Cerebellum (tissue), 4 donors: ENCODE measurements at places on chromosomes 2 and 18. TPM values are rescaled to one million over a fixed set of nuclear protein-coding genes. Genes with fewer than 3 reads are reported as not detected.

The MAL gene
- not detected for total RNA-seq

- DNase-seq = no peak
Measured at GRCh38 chr2:127508023-127508630, 18.2 kb downstream of the IWS1 start.

DNA sequence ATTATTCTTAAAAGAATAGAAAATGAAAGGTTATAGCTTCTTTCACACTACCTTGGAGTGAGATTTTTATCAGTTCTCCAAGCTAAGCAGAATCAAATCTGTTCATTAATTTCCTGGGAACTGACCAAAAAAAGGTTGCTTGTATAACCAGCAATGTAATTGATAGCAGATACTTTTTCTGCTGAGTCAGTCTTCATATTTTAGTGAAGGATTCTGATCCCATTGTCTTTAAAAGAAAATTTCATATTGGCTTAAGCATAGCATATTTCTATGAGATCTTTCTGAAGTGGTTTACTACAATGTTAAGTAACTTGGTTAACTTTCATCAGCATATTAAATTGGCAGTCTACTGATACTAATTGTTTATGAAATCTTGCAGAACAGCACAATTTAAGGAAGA, 338.0 kb downstream of the TMX3 start:
- no peak for DNase-seq

DNA sequence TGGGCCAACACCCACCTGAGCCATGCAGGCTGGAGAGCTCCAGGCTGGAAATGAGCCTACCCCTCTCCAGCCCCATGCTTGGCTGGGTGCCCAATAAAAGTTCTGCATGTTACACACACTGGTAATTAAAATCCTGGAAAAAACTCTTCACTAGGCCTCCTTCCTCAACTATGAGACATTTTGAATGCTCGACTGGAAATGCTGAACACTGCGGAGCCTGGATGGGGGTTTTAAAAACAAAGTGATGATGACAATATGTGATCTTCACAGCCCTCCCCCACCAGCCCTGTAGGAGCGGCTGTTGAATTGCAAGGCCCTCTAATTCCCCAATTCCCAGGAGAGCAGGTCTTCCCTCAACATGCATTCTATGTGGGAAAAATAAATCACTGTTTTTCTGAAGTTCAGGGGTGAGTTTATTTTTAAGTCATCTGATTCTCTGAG, 179.2 kb downstream of the TTC32 start:
- DNase-seq = no peak

GRCh38 chr18:58320907-58321561, 277.0 kb downstream of the NEDD4L start:
- no peak for DNase-seq

GRCh38 chr2:140013545-140014203, 1233.5 kb upstream of the NXPH2 start:
- no peak for DNase-seq

The CKAP2L gene
- total RNA-seq = 7.0 TPM

DNA sequence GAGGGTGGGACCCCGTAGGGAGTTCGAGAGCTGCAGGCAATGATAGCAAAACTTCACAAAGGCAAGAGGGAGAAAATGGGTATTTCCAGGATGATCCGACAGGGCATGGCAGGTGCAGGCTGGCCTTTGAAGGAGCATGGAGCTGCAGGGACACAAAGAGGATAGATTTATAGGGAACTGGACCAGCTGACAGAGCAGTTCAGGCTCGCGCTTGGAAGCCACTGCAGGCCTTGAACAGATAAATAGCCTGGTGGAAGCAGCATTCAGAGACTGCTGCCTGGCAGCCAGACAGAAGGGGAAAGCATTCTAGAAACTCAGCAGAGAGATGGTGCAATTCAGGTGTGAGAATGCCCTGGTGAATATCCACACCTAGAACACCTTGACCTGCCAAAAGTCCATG, 29.3 kb upstream of the CREG2 start:
- no peak for DNase-seq

The KCNG3 gene
- 0.27 TPM for total RNA-seq

DNA sequence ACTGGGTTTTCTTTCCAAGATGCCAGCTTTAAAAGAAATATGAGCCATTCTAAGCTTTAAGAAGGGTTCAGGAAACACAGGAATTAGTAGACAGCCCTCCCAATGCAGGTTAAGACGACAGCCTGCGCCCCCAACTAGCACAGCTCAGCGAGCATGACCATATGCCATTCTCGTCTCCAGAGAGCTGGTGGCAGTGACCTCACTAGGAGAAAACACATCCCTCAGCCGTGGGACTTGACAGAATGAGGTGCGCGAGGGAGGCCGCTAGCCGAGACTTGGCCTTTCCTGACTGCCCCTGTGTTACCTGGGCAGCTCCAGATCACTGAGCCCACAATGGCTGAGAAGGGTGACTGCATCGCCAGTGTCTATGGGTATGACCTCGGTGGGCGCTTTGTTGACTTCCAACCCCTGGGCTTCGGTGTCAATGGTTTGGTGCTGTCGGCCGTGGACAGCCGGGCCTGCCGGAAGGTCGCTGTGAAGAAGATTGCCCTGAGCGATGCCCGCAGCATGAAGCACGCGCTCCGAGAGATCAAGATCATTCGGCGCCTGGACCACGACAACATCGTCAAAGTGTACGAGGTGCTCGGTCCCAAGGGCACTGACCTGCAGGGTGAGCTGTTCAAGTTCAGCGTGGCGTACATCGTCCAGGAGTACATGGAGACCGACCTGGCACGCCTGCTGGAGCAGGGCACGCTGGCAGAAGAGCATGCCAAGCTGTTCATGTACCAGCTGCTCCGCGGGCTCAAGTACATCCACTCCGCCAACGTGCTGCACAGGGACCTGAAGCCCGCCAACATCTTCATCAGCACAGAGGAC, 103.9 kb downstream of the MAPK4 start:
- DNase-seq = peak; percentile 60

GRCh38 chr2:233061591-233062450, 1.7 kb downstream of the INPP5D start:
- no peak for DNase-seq

DNA sequence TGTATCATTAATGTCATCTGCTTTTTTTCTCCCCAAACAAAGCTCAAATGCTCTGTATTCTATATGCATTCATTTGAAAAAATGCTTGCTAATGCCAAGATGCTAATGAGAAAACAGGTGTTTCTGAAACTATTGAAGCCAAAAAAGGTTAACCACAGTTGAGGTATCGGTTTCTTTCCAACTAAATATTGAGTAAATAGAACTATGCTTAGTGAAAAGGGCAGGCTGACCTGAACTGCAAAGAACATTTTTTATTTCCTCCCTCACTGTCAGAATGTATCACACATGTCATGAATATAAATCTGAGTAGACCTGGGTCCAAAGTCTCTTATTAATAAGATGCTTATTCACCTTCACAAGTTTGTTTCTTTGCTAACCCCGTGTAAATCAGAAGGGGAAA, 866.6 kb downstream of the CPS1 start:
- no peak for DNase-seq

GRCh38 chr2:133993160-133993559, 260.7 kb upstream of the MGAT5 start:
- peak; percentile 84 for DNase-seq

DNA sequence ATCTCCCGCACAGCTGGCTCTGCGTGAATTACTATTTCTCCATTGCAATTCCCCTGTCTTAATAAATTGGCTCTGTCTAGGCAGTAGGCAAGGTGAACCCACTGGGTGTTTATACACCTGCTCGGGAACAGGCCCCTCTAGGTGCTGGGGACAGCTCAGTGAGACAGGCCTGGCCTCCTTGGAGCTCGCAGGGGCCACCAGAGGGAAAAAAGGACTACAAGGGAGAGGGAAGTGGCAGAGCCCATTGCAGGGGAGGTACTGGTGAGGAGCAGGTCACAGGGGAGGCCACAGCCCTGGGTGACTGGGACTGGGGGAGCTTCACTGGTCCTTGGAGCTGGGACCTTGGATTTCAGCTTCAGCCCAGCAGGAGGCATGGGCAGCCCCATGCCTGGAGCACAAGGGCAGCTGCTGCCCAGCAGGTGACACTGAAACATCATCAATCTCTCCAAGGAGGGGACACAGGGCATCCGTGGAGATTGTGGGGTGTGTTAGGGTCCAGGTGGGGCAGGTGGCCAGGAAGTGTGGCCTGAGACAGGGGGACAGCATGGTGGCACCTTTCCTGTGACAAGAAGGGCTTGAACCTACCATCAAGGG, 31.2 kb downstream of the NGEF start:
- no peak for DNase-seq

The TUBA3E gene
- total RNA-seq = not detected

GRCh38 chr2:164570475-164570874, 50.8 kb downstream of the GRB14 start:
- DNase-seq = no peak

DNA sequence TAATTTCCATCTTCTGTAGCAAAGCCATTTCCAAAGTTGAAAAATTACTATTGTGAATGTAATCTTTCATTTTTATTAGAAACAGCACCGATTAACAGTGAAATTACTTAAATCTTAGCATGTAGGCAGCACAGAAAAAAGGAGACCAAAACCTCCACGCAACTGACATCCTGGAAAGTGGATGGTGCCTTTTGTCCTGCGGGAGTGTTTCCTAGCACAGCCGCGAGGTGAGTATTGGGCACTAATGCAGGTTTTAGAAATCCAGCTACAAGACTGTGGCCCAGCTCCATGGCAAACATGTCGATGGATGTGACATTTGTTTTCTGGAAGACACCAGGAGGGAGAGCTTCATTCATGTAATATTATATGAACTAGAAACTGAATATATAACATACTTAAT, 86.9 kb downstream of the MBP start:
- DNase-seq = no peak

The SNX17 gene
- total RNA-seq = 42.2 TPM

GRCh38 chr2:56580242-56580641, 396.5 kb downstream of the CCDC85A start:
- no peak for DNase-seq

- DNase-seq = no peak
Measured at GRCh38 chr18:79129120-79129519, 59.9 kb downstream of the ATP9B start.

DNA sequence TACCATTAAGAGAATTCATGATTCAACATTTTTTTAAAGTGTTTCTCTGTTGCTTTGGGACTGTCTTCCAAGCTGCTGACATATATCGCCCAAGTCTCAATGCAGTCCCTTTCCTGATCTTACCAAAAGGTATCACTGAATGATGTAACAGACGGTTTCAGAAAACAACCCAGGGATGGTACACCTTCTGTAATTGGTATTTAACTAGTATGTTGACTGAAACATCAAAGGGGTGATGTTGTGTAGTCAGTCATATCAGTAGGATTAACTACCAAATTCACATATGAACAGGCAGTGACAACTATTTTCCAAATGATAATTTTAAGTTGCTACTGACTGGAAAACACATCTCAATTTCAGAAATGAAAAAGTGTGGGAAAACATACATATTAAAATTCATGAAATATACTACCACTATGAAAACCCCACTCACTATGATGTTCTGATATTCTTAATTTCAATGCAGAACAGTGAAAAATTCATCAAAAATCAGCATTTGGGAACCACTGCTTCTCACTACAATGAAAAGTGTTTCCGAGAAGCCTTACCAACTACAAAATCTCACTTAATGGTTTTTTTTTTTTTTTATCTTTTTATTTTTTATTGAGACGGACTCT, 59.8 kb downstream of the MEMO1 start:
- no peak for DNase-seq

GRCh38 chr2:455015-455705, 167.3 kb upstream of the ALKAL2 start:
- no peak for DNase-seq

GRCh38 chr2:196153480-196153879, 17.9 kb downstream of the STK17B start:
- DNase-seq = no peak

GRCh38 chr2:222943820-222944219, 83.0 kb downstream of the ACSL3 start:
- no peak for DNase-seq

DNA sequence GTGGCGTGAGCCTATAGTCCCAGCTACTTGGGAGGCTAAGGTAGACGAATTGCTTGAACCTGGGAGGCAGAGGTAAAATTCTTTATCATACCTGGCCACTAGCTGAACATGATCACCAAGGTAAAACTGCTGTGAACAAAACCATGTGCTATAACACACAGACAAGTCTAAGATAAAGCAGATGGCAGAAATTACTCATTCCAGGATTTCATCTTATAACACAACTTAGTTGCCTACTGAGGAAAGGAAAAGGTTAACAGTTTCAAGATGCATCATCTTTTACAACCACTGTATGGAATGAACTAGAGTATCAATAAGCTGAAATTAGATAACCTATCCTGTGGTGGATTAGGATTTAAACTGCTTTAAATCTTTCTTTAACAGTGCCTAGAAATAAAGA, 8.3 kb downstream of the ARL5A start:
- no peak for DNase-seq

GRCh38 chr2:158695305-158695704, 99.8 kb upstream of the DAPL1 start:
- no peak for DNase-seq
